Fibroblast of lung (primary cell): ENCODE measurements at places on chromosomes 5 and 9. TPM values are rescaled to one million over a fixed set of nuclear protein-coding genes. Genes with fewer than 3 reads are reported as not detected.

- H3K36me3 ChIP-seq: no peaks in the 10 kb centered on the region
- H3K27me3 ChIP-seq: no peaks in the 10 kb centered on the region
- H3K4me3 ChIP-seq: peak within 1 kb of the TSS; percentile 75
- H3K4me1 ChIP-seq: peaks cover 6% of the 10 kb centered on the region
- DNase-seq: peak; percentile 90
- peak within 1 kb of the TSS; percentile 88 for H3K27ac ChIP-seq
Observed at GRCh38 chr9:71768388-71769174, at the start of gene CEMIP2. TSS of gene CEMIP2 (minus strand) at chr9:71768513. CDS start at chr9:71750373, 18,140 bp downstream.

The EPB41L4A gene
- polyA plus RNA-seq: 0.23 and 0.28 TPM in 2 replicates

The OSMR gene
- polyA plus RNA-seq: 80.4 and 189 TPM in 2 replicates

The PALM2AKAP2 gene
- 3.7 and 7.7 TPM in 2 replicates for polyA plus RNA-seq

DNA sequence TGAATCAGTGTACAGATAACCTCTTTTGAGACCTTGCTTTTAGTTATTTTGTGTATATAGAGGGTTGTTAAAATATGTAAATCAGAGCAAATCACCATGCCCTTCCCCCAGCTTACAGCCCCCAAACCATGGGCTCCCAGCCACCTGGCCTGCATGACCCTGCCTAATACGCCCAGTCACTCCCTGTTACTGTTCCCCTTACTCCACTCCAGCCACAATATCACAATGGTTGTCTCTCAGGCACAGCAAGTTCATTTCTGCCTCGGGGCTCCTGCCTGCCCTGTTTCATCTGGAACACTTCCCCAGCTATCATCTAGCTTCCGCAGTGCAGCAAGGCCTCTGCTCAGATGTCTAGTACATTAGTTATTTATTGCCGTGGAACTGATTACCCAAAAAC, 5.0 kb upstream of the CARD19 start:
- H3K36me3 ChIP-seq: no peaks in the 10 kb centered on the region
- peaks cover 10% of the 10 kb centered on the region for H3K4me1 ChIP-seq
- no peak overlapping the region for H3K27ac ChIP-seq
- no peaks in the 10 kb centered on the region for H3K27me3 ChIP-seq
- no peak for DNase-seq
- H3K4me3 ChIP-seq: no peak overlapping the region

DNA sequence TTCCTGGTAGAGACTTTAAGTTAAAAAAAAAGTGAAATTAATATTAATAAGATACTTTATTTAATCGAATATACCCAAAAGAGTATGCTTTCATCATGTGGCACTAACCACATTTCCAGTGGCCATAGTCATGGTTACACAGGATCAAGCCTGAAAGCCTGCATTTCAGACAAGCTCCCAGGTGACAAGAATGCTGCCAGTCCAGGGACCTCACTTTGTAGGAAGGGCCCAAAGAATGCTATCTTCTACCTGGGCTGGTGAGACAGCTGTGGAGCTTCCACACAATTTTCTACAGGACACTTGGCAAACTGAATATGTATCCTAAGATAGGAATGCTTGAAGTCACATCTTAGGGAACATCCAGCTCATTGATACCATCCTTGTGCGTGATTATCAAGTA, 203.8 kb downstream of the AUH start:
- H3K27me3 ChIP-seq: no peaks in the 10 kb centered on the region
- no peak overlapping the region for H3K4me3 ChIP-seq
- no peak for DNase-seq
- H3K4me1 ChIP-seq: peaks cover 14% of the 10 kb centered on the region
- no peaks in the 10 kb centered on the region for H3K36me3 ChIP-seq

DNA sequence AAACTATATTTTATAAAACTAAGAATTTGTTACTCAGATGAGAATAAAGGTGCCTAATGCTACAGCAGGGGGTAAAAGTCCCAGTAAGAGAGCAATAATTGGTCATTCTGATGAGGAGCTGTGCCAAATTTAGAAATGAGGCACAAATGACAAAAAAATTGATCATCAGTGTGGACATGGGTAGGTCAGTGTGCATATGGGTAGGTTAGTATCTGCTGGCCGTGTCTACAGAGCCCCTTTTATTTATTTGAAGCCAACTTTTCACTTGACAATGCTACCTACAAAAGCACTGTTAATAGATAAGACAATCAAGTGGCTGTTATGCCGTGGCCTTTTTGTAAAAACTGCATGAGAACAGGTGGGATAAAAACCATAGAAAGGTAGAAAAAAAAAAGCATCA, 454.6 kb downstream of the RAB3C start:
- no peak overlapping the region for H3K27ac ChIP-seq
- no peaks in the 10 kb centered on the region for H3K27me3 ChIP-seq
- peaks cover 8% of the 10 kb centered on the region for H3K4me1 ChIP-seq
- no peaks in the 10 kb centered on the region for H3K36me3 ChIP-seq
- no peak overlapping the region for H3K4me3 ChIP-seq

The LCN1 gene
- not detected in 2 replicates for polyA plus RNA-seq

GRCh38 chr5:163730206-163730756, 224.9 kb downstream of the MAT2B start:
- H3K27me3 ChIP-seq: no peaks in the 10 kb centered on the region
- no peak for DNase-seq
- H3K27ac ChIP-seq: no peak overlapping the region
- peaks cover 3% of the 10 kb centered on the region for H3K4me1 ChIP-seq
- no peak overlapping the region for H3K4me3 ChIP-seq

DNA sequence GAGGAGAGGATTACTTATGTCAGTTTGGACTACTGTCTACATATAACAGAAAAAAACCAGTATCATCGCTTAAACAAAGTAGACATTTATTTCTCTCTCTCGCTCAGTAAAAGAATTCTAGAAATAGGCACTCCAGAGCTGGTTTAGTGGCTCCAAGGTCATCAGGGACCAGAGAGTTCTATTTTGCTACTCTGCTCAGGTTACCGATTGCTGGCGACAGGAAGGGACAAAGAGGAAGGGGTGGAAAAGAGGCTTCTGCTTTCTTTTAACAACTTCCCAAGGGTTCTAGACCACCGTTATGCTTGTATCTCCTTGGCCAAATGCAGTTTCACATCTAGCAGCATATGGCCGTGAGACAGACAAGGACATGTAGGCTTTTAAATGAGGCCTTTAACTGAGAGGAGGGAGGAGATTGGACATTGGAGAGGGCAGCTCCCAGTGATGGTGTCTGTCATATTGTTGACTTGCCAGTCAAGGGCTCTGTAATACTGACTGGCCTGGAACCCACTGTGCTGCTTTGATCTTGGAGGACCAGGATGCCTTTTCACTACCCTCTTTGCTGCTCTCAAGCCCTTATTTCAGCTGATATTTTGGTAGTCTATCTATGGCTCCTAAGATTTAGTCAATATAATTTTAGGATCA, 15.6 kb upstream of the DCP2 start:
- no peaks in the 10 kb centered on the region for H3K27me3 ChIP-seq
- no peak overlapping the region for H3K27ac ChIP-seq
- H3K4me1 ChIP-seq: peaks cover 14% of the 10 kb centered on the region

The ZDHHC11 gene
- 0.23 and 0.25 TPM in 2 replicates for polyA plus RNA-seq

DNA sequence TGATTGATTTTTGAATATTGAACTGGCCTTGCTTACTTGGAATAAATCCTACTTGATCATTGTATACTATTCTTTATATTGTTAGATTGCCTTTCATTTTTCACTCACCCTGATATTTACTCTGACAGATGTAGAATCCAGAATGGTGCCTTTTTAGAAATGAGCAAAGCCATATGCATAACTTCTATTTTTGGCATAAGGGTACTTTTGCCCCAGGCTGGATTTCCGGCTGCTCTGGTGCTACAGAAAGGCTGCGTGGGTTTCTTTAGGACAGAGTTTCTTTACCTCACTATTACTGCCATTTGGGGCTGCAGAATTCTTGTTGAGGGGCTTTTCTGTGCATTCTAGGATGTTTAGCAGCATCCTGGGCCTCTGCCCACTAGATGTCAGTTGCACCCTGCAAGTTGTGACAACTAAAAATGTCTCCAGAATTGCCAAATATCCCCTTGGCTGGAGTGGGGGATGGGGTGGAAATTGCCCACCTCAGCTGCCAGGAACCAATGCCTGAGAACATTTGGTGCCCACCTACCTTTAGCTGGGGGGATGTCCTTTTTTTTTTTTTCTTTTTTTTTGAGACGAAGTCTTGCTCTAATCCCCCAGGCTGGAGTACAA, 50.1 kb downstream of the SLC36A1 start:
- no peak for DNase-seq
- H3K27ac ChIP-seq: no peak overlapping the region
- H3K4me3 ChIP-seq: no peak overlapping the region
- H3K36me3 ChIP-seq: no peaks in the 10 kb centered on the region

The QRFP gene
- not detected in 2 replicates for polyA plus RNA-seq

The HTR1A gene
- polyA plus RNA-seq: not detected in 2 replicates

- H3K4me3 ChIP-seq: no peak overlapping the region
- H3K27ac ChIP-seq: no peak overlapping the region
- DNase-seq: no peak
- no peaks in the 10 kb centered on the region for H3K36me3 ChIP-seq
- H3K27me3 ChIP-seq: no peaks in the 10 kb centered on the region
Observed at GRCh38 chr5:1786621-1787471, 12.8 kb downstream of the MRPL36 start.

The HOMER1 gene
- 3.8 and 3.9 TPM in 2 replicates for polyA plus RNA-seq

The FYB1 gene
- polyA plus RNA-seq: not detected in 2 replicates

- H3K4me3 ChIP-seq: no peak overlapping the region
- no peaks in the 10 kb centered on the region for H3K27me3 ChIP-seq
- no peaks in the 10 kb centered on the region for H3K36me3 ChIP-seq
- H3K27ac ChIP-seq: no peak overlapping the region
Observed at GRCh38 chr5:31845361-31845760, 206.4 kb downstream of the PDZD2 start.

DNA sequence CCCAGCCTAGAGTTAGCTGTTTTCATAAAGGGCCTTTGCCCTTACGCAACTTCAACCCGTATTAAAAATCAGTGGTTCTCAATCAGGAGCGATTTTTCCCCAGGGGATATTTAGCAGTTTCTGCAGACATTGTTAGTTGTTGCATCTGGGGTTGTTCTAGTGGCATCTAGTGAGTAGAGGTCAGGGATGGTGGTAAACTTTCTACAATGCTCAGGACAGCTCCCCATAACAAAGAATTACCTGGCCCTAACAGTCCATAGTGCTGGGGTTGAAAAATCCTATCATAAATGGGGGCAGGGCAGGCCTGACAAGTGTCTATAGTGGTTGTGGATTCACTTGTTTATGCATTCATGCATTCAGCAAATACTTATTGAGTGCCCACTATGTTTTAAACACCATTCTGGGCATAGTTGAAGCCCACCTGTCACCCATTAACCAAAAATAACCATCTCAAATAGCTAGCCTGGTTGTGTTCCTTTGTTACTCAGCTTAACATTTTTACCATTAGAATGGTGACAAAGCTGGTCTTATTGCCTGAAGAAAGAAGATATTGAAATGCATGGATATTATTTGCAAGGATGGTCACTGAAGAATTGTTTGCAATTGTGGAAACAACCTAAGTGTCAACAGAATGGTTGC, 15.9 kb upstream of the FGF1 start:
- H3K36me3 ChIP-seq: no peaks in the 10 kb centered on the region
- no peak overlapping the region for H3K4me3 ChIP-seq
- no peak for DNase-seq
- peaks cover 13% of the 10 kb centered on the region for H3K4me1 ChIP-seq
- no peaks in the 10 kb centered on the region for H3K27me3 ChIP-seq

The CEP120 gene
- 10.8 and 14.8 TPM in 2 replicates for polyA plus RNA-seq

DNA sequence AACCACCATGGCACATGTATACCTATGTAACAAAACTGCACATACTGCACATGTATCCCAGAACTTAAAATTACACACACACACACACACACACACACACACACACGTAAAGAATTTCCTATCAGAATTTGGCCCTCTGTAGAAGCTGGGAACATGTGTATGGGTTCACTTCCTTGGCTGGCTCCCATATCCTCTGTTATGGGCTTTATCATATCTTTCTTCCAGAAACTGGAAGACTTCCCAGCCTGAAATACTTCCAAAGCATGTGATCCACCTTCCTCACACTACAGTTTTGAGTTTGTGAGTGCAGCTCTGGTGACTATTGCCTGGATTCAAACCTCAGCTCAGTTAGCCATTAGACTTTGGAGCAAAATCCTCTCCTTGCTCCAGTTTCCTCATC, 78.6 kb upstream of the GDNF start:
- H3K36me3 ChIP-seq: no peaks in the 10 kb centered on the region
- peaks cover 18% of the 10 kb centered on the region for H3K27me3 ChIP-seq
- peak; percentile 65 for DNase-seq
- H3K27ac ChIP-seq: no peak overlapping the region

The MYMK gene
- not detected in 2 replicates for polyA plus RNA-seq

- H3K27me3 ChIP-seq: no peaks in the 10 kb centered on the region
- H3K4me3 ChIP-seq: no peak overlapping the region
- no peak for DNase-seq
- H3K4me1 ChIP-seq: no peaks in the 10 kb centered on the region
- H3K36me3 ChIP-seq: no peaks in the 10 kb centered on the region
Observed at GRCh38 chr5:56298336-56299090, 65.4 kb upstream of the ANKRD55 start.

DNA sequence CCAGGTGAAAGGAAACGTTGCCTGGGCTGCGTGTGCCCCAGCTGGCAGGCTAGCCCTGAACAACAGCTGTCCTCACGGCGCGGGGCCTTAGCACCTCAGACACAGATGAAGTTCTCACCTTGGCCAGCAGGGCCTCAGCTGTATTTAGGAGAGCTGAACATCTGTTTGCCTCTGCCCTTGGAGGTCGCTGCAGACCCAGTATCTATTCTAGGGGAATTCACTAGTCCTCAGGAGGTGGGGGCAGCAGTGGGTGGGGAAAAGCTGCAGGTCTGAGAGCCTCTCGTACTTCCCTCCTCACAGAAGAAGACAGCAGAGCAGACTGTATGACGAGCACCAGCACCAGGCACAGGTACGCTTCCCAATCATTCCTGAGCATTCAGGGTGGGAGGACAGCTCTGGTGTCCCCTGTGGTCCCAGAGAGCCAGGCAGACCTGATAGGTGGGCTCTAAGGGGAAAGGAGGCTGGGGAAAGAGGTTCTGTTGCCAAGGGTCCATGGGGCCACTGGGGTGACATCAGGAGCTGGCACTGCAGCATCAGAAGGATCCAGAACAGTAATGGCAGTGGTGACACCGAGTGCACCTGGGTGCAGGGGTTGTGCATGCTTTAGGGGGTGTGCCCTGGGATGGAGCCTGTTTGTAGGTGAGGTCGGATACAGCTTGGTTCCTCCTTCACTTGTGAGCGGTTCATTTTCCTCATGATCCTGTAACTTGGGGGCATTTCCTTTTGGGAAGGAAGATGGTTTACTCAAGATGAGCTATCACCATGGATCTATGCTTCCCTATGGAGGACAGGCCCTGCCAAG, 13.8 kb downstream of the CD74 start:
- H3K36me3 ChIP-seq: peaks cover 17% of the 10 kb centered on the region
- H3K4me3 ChIP-seq: no peak overlapping the region
- no peak for DNase-seq
- peaks cover 11% of the 10 kb centered on the region for H3K4me1 ChIP-seq
- H3K27ac ChIP-seq: no peak overlapping the region

DNA sequence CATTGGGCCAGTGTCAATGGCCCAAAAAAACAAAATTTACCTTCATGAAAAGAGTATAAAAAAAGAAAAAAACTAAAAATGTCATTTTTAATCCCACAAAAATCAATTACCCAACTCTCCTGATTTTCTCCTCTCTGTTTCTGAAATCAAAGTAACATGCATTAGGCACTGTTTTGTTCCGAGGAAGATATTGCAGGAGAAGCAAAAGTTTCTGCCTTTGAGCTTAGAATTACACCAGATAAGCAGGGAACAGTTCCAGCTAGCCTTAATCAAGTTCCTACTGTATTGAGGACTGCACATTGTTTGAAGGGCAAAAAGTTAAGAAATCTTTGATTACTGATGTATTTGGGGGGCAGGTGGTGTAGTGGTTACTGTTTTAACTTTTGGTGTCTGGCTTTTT, 1.1 kb upstream of the PRKAA1 start:
- no peaks in the 10 kb centered on the region for H3K27me3 ChIP-seq
- peak overlapping the region; percentile 82 for H3K4me3 ChIP-seq
